IgD-negative memory B cell (primary cell): ENCODE measurements at places on chromosomes 11 and 22. TPM values are rescaled to one million over a fixed set of nuclear protein-coding genes. Genes with fewer than 3 reads are reported as not detected.

The ADAMTS8 gene
- polyA plus RNA-seq = not detected

The RGL4 gene
- polyA plus RNA-seq = 3.7 TPM

The PKDREJ gene
- not detected for polyA plus RNA-seq

The ZNHIT2 gene
- 20.2 TPM for polyA plus RNA-seq

The THY1 gene
- polyA plus RNA-seq = not detected

The GRM5 gene
- not detected for polyA plus RNA-seq

The TMEM86A gene
- polyA plus RNA-seq = 0.56 TPM

The C11orf87 gene
- polyA plus RNA-seq = not detected

The KIRREL3 gene
- polyA plus RNA-seq = not detected

The ACTN3 gene
- polyA plus RNA-seq = not detected

The DEUP1 gene
- not detected for polyA plus RNA-seq

The NTM gene
- not detected for polyA plus RNA-seq

The POTEH gene
- 0.13 TPM for polyA plus RNA-seq

The TMPRSS6 gene
- polyA plus RNA-seq = not detected

The PGA4 gene
- not detected for polyA plus RNA-seq

The CDC42EP1 gene
- 0.19 TPM for polyA plus RNA-seq

The MAPK8IP1 gene
- polyA plus RNA-seq = 0.26 TPM

The FGF19 gene
- not detected for polyA plus RNA-seq

The LAMTOR1 gene
- polyA plus RNA-seq = 111 TPM

The RNF169 gene
- polyA plus RNA-seq = 1.1 TPM

The PLA2G3 gene
- not detected for polyA plus RNA-seq

The DAGLA gene
- not detected for polyA plus RNA-seq

The TSSK2 gene
- not detected for polyA plus RNA-seq

The AMOTL1 gene
- polyA plus RNA-seq = not detected

The OTOG gene
- polyA plus RNA-seq = not detected

The STK33 gene
- 1.4 TPM for polyA plus RNA-seq

The KIF18A gene
- polyA plus RNA-seq = 1.4 TPM

The SEPTIN5 gene
- polyA plus RNA-seq = 0.43 TPM

The SERPING1 gene
- polyA plus RNA-seq = 0.23 TPM

The MED15 gene
- 50.2 TPM for polyA plus RNA-seq

The CBLIF gene
- polyA plus RNA-seq = not detected

The RAB36 gene
- polyA plus RNA-seq = 1.8 TPM

The FOSL1 gene
- 0.79 TPM for polyA plus RNA-seq

The STX5 gene
- polyA plus RNA-seq = 39.8 TPM

The OR10A2 gene
- polyA plus RNA-seq = not detected

The ATG13 gene
- 55.7 TPM for polyA plus RNA-seq

The EXPH5 gene
- polyA plus RNA-seq = 0.05 TPM

The DEFB131B gene
- not detected for polyA plus RNA-seq
